T-helper 1 cell (primary cell): ENCODE measurements at places on chromosomes 2 and 18.
A peak's percentile ranks its signal among the peaks of the same experiment; 100 is the strongest.

GRCh38 chr2:183416753-183417152 lies 292.5 kb downstream of the NUP35 start:
- DNase-seq: no peak

GRCh38 chr2:16632598-16632997 lies 33.0 kb downstream of the CYRIA start:
- no peak for DNase-seq

DNA sequence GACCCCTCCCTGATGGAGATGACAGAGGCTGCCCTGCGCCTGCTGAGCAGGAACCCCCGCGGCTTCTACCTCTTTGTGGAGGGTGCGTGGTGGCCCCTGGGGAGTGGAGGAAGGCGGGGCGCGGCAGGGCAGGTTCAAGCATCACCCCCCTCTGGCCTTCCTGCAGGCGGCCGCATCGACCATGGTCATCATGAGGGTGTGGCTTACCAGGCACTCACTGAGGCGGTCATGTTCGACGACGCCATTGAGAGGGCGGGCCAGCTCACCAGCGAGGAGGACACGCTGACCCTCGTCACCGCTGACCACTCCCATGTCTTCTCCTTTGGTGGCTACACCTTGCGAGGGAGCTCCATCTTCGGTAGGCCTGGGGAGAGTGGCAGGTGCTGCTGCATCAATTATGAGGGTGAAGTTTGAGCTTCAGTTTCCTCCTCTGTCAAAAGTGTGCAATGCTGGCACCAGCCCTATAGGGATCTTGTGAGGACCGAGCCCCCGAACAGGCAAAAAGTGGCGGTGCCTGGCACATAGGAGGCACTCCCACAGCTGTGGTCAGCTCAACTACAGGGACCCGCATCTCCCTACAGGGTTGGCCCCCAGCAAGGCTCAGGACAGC lies 2.2 kb downstream of the ALPI start:
- no peak for DNase-seq

DNA sequence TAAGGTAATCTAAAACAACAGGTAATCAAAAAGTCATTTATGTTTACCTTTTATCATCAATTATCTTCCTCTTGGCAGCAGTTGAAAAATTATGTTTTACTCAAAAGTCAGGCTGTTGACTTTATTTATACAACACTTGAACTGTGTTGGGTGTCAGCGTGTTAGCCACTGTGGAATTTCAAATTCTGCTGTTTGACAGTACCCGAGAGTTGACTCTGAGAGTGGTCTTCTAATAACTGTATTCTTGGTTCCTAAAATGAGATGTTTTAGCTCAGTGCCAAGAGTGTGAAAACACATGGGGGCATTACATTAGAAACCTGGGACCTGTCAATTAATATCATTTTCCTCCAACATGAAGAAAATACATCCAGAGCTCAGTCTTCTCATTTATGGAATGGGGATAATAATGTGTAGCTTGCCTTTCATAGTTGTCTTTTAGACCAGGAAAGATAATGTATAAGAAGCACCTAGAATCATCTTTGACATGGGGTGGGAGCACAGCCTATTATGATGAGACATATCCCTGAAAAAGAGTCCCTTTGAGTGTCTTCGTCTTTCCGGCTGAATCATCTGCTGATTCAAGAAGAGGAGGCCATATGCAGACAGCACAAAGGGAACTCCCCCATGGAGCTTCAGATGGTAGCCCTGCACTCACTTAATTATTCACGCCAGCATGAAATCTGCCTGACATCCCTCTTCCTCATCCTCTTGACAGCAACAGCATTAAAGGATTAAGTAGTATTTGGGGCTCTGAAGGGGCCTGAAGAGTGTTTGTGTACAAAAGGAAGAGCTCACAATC lies 89.1 kb downstream of the AFF3 start:
- no peak for DNase-seq

DNA sequence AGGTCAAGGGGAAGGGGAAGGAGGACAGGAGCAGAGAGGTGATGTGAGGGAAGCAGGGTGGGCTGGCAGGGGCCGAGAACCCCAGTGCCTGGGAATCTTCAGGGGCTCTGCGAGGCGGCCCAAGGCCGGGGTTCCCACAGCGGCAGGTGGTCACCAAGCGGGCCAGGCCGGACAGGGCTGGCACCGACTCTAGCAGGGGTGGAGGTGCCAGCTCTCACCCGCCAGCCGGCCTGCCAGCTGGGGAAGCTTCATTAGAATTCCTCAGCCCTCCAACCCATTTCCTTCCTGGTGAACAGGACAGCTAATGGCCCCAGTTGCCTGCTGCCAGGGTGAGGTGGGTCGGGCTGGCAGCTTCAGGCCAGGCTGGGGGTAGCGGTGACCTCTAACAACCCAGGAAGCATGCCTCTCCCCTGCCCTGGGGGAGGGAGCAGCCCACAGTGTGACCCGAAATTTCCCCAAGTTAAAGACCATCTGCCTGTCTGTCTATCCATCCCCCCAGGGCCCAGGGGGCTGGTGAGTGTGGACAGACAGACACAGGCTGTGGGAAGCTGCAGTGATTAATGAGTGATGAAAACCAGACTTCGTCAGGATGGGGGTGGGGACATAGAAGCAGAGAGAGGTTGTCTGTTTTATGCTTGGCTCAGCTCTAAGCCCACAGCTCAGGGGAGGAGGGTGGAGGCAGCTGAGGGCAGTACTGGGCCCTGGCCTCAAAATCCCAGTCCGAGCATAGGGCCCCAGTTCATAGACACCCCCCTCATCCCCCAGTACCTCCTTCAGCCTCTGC lies 144.1 kb downstream of the ZFP36L2 start:
- no peak for DNase-seq

GRCh38 chr18:70672581-70672980 lies 383.7 kb downstream of the SOCS6 start:
- DNase-seq: peak; percentile 2

DNA sequence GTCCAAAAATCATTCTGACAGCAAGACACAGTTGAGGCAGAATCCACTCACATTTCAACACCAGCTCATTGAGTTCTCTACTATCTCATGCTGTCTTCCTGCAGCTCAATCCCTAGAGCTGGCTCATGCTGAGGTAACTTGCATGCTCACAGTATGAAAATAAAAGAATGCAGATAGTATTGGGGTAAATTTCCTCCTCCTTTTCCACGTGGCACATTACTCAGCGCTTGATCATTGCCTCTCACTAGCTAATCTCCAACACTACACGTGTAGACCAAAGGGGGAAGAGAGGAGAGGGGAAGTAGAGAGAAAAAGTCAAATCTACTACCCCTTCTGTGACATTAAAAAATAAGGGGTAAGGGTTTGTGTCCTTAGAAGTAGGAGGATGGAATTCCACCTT lies 300.6 kb downstream of the AFF3 start:
- no peak for DNase-seq

DNA sequence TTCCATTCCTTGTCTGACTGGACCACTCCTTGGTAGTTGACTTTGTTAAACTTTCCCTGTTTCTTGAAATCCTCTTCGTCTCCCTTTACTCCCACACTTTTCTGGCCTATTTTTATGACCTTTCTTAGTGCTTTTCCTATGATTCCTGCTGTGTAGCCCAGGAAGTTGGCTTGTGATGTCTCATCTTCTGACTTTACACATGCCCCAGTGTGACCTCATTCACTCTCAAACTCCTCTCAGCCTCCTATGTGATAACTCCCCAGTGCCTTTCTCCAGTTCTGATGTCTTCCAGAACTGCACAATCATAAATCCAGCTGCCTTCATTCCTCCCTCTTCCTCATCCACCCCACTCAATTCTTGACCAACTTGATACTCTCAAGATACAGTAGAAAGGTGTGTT lies 407.6 kb downstream of the TGIF1 start:
- no peak for DNase-seq

DNA sequence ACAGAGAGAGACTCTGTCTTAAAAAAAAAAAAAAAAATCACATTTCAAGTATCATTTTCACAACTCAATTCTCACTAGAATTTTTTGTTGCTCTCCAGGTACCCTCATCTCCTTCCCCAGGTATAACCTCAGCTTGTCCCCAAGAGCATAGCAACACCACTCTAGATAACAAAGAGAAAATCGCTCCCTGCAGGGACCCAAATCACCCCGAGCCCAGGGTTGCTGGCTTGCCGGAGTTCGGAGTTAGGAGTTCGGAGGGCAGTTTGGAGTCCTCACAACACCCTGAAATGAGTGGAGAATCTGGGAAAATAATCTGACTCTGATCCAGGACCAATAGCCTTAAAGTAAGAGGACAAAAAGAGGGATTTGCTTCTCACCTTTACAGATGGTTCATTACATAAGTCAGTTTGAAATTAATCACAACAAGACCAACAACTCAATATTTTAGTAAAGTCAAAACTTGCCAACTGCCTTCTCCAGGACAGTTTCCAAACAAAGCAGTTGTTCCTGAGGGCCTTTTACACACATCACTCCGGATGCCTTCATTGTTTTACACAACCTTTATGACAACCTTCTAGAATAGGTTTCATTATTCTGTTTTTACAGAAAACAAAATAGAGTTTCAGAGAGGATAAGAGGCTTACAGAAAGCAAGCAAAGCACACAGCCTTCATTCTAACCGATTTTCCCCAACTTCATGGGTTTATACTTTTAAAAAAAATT lies 59.1 kb downstream of the C2orf76 start:
- DNase-seq: no peak

DNA sequence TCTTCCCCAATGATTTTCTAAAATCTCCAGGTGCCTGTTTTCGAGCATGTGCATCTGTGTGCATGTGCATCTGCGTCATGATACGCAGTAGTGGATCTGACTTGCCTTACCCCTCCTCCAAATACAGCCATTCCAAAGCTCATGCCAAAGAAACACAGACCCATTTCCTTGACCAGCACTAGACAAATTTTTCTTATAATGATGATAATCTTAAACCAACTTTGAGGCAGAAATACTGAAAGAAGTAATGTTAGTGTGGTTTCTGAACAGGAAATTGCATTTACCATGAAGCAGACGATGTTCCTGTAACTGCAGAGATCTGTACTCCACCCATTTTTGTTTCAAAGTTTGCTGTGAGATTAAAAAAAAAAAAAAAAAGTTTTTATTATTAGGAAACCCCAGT lies 25.6 kb downstream of the CYTIP start:
- no peak for DNase-seq

- DNase-seq: no peak
Measured at GRCh38 chr2:75458201-75458600, 102.5 kb downstream of the EVA1A start.

DNA sequence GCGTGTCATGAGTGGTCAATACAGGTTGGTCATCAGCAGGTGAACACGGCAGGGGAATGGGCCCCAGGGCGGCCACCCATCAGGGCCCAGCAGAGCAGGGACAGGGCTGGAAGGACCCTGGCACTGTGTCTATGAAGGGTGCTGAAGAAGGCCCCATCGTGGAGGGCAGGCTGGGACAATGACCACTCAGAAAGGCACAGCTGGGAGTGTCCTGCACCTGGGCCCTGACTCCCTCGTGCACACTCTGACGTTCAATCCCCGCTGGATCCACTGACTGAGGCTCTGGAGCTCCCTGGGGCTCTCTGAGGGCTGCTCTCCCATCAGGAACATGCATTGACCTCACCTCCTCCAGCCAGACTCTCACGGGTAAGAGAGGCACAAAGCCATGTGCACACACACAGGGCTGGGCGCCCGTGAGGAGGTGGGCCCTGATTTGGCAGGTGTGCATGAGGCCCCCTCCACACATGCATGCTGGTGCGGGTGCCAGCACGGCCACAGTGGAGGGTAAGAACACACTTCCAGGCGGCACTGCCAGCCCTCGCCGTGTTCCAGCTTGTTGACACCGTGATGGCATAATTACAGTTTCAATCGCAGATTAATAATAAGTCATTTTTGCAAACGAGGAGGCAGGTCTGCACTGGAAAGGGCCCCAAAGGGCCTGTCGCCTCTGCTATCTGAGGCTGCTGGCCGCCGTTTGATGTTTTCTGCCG lies 58.5 kb downstream of the SMAD7 start:
- no peak for DNase-seq

DNA sequence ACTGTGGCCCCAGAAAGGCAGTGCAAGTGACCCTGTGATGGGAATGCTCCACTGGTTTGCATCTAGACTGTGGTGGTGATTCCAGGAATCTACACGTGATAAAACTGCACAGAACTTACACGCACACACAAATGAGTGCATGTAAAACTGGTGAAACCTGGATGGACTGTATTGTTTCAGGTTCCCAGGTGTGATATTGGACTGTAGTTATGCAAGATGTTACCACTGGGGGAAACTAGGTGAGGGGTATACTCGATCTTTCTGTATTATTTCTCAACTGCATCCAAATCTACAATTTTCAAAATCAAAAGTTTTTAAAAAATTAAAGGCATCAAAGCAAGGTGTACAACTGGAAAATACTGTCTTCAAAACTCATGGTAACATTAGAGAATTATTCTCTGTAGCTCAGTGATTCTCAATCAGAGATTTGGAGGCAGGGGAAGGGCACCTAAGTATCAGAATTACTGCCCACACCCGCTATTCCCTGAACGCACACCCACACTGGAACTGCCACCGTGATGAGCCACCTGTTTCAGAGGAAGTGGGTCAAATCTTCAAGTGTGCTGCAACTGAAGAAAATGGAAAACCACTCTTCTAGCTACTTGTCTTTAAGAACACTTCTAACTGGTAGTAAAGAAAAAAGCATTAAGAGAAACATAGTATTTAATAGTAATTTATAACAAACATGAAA lies 26.7 kb downstream of the PTPN2 start:
- no peak for DNase-seq

GRCh38 chr2:104606056-104606455 lies 247.9 kb upstream of the POU3F3 start:
- DNase-seq: no peak

DNA sequence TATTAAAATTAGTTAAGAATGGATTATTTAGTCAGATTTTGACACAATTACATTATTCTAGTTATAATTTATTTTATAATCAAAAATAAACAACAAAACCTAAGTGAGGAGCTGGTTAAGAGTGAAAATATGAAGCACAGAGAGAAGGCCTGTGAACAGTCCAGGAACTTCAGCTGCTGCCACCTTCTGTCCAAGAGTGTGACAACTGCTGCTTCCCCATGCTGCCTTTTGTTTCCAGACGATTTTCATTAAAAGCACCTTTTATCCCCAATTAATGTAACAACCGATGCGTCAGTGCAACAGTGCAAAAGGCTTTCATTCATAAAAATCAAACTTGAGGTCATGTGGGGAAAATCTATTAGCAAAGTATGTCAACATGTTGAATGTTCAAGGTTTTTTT lies 363.6 kb downstream of the CTNNA2 start:
- DNase-seq: no peak

GRCh38 chr2:72115110-72116080 lies 32.3 kb downstream of the CYP26B1 start:
- no peak for DNase-seq

DNA sequence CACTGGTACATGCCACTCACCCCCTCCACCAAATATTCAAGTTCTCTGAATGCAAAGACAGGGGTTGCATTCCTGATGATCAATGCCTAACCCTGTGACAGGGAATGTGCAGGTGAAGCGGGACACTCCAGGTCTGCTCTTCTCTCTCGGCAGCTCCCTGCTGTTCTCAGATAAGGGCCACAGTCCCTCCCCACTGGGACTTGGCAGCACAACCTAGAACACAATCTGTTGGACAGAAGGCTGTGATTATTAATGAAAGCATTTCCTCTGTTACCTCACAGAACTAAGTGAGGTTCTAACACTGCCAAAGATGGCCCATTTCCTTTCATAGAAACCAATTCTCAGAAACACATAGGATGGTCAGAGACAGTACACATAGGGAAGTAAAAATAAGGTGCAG lies 42.7 kb downstream of the VSNL1 start:
- DNase-seq: no peak
